ENCODE measurements at places on chromosomes 4 and X.
A peak's percentile ranks its signal among the peaks of the same experiment; 100 is the strongest.

- H3K27ac ChIP-seq = no peak overlapping the region
- no peaks in the 10 kb centered on the region for H3K27me3 ChIP-seq
- no peak for DNase-seq
- H3K4me3 ChIP-seq = no peak overlapping the region
- H3K36me3 ChIP-seq = no peaks in the 10 kb centered on the region
- no peaks in the 10 kb centered on the region for H3K4me1 ChIP-seq
These were observed 1366.3 kb downstream of the STIM2 start for GRCh38 chr4:28226962-28227361.

GRCh38 chrX:41127477-41128192 lies 42.4 kb downstream of the USP9X start:
- peaks cover 33% of the 10 kb centered on the region for H3K4me1 ChIP-seq
- H3K27me3 ChIP-seq = no peaks in the 10 kb centered on the region
- peaks cover 31% of the 10 kb centered on the region for H3K36me3 ChIP-seq
- DNase-seq = no peak
- H3K4me3 ChIP-seq = no peak overlapping the region

DNA sequence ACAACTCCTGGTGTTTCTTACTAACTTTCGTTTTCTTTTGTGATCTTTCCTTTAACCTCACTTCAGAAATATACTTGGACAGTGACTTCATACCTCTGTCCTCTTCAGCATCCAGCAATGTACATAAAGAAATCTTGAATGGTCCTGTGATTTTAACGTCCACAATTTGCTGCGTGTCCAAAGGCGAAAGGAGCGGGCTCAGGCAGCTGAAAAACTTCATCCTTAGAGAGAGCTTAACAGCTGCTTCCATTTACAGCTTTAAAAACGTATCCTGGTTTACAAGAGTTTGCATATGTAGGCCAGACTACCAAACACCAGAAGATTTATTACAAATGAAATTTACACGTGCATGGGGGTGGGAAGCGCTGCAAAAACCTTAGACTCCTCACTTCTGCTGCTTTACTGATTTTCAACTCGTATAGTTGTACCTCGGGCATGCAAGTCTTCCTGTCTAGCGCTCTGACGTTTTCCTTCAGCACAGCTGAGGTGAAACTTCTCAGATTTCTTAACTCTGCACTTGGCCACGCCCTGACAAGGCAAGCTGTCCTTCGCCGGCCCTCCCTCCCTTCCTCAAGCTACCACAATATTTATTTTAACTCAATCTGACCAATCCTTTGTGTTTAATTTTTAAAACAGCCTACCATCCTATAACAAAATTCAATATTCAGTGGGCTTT lies 406.4 kb downstream of the FAM47A start:
- H3K27ac ChIP-seq = no peak overlapping the region
- no peaks in the 10 kb centered on the region for H3K27me3 ChIP-seq
- no peaks in the 10 kb centered on the region for H3K36me3 ChIP-seq
- no peak overlapping the region for H3K4me3 ChIP-seq
- no peaks in the 10 kb centered on the region for H3K4me1 ChIP-seq

- H3K27me3 ChIP-seq = no peaks in the 10 kb centered on the region
- DNase-seq = no peak
- H3K36me3 ChIP-seq = peaks cover 12% of the 10 kb centered on the region
- H3K4me3 ChIP-seq = peak overlapping the region; percentile 83
- H3K4me1 ChIP-seq = peaks cover 65% of the 10 kb centered on the region
These were observed 587 bp downstream of the TACC3 start for GRCh38 chr4:1721666-1722550.

GRCh38 chrX:115898382-115899001 lies 272.1 kb upstream of the AGTR2 start:
- H3K36me3 ChIP-seq = no peaks in the 10 kb centered on the region
- no peak overlapping the region for H3K27ac ChIP-seq
- H3K27me3 ChIP-seq = no peaks in the 10 kb centered on the region
- H3K4me3 ChIP-seq = no peak overlapping the region
- DNase-seq = peak; percentile 21
- H3K4me1 ChIP-seq = peaks cover 10% of the 10 kb centered on the region

GRCh38 chrX:100645106-100645505 lies 1.1 kb downstream of the SRPX2 start:
- peaks cover 29% of the 10 kb centered on the region for H3K27me3 ChIP-seq
- H3K4me3 ChIP-seq = no peak overlapping the region
- H3K27ac ChIP-seq = no peak overlapping the region

DNA sequence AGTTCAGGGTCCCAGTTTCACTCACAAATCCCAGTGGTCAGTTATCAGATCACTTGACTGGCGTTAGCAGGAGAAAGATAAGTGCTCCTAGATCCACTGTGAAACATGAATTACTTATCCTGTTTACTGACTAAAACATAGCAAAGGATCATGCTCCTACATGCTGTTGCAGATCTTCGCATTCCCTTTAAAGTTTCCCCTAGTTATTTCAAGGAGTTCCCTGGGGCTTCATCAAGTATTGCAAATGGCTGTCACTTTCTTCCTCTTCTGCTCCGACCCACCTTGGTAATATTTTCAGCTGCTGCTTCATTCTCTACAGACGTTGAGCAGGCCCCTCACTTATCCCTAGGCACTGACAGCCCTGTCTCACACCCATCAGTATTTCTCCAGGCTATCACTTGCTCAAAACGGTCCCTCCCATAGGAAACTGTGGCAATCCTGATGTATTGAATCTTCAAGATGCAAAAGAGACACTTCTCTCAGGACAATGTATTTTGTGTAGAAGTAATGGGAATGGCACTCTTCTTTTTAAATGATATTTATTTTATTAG lies 466.0 kb downstream of the INPP4B start:
- H3K27me3 ChIP-seq = no peaks in the 10 kb centered on the region
- H3K27ac ChIP-seq = no peak overlapping the region
- DNase-seq = no peak

DNA sequence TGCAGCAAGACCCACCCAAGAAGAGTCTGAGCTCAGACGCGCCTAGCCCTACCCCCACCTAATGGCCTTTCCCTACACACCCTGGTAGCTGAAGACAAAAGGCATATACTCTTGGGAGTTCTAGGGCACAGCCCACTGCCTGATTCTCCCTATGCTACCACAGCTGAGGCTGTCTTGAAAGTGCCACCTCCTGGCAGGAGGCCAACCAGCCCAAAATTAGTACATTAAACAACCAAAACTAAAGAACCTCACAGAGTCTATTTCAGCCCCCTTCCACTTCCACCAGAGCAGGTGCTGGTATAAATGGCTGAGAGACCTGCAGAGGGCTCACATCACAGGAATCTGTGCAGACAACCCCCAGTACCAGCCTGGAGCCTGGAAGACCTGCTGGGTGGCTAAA lies 119.1 kb downstream of the HMGN5 start:
- no peak for DNase-seq
- H3K27ac ChIP-seq = no peak overlapping the region
- no peaks in the 10 kb centered on the region for H3K27me3 ChIP-seq
- H3K36me3 ChIP-seq = no peaks in the 10 kb centered on the region
- no peak overlapping the region for H3K4me3 ChIP-seq
- no peaks in the 10 kb centered on the region for H3K4me1 ChIP-seq

- H3K4me1 ChIP-seq = no peaks in the 10 kb centered on the region
- no peaks in the 10 kb centered on the region for H3K36me3 ChIP-seq
- H3K27me3 ChIP-seq = peaks cover 3% of the 10 kb centered on the region
- H3K27ac ChIP-seq = no peak overlapping the region
These were observed 268.4 kb downstream of the HS3ST1 start for GRCh38 chr4:11160288-11160687.

DNA sequence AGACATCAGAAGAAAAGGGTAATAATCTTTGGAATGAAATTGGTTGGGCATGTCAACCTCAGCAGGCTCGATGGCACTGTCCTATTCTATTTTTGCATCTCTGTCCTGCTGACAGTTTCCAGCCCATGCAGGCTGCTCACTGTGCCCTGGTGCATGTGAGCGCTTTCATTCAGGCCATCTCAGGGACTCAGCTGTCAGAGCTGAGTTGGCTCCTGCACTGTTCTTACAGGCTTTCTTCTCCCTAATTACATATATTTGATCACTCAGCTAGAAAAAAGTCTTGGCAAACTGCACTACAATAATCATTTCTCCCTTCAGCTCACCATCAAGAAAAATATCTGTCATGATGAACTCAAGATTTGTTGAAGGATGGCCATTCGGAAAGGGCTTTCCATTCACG lies 84.7 kb downstream of the RASL11B start:
- no peak for DNase-seq
- H3K36me3 ChIP-seq = peaks cover 11% of the 10 kb centered on the region
- H3K27me3 ChIP-seq = no peaks in the 10 kb centered on the region

DNA sequence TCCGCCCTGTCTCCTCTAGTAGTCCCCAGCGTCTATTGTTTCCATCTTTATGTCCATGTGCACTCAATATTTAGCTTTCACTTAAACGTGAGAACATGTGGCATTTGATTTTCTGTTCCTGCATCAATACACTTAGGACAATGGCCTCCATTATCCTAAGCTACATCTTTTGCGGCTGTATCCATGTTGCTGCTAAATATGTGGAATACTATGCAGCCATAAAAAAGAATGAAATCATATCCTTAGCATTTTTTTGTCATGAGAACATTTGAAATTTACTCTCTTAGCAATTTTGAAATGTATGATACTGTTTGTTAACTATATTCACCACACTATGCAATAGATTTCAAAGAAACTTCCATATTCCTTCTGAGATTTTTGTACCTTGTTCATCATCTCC lies 19.8 kb upstream of the CD38 start:
- H3K27me3 ChIP-seq = no peaks in the 10 kb centered on the region
- no peaks in the 10 kb centered on the region for H3K36me3 ChIP-seq
- no peak overlapping the region for H3K27ac ChIP-seq
- peaks cover 34% of the 10 kb centered on the region for H3K4me1 ChIP-seq
- H3K4me3 ChIP-seq = no peak overlapping the region

DNA sequence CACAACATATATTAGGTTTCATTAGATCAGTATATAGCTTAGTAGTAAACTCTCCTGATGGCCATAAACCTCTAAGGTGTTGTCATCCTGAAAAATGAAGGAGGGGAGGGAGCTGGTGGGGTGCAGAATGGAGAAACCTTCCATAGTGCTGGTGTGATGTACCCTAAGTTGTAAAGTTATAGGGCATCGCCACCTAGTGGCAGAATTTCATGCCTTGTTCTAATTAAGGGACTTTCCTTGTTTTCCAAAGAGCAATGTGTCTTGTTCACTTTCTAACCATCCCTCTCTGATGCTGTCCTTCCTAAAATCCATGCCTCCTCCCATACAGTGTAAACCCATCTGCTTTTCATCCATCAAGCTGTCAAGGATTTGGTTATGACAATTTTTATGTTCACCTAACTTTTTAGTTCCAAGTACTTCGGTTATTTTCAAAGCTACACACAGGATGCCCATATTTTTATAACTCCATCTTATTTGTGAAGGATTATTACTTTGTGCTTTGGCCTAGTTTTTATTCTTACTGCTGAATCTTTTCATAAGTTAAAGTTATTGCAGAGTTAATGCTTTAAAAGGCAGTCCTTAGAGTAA lies 4.5 kb downstream of the NBDY start:
- H3K27me3 ChIP-seq = no peaks in the 10 kb centered on the region
- DNase-seq = no peak
- H3K36me3 ChIP-seq = peaks cover 37% of the 10 kb centered on the region
- H3K27ac ChIP-seq = no peak overlapping the region
- peaks cover 19% of the 10 kb centered on the region for H3K4me1 ChIP-seq
- H3K4me3 ChIP-seq = no peak overlapping the region

DNA sequence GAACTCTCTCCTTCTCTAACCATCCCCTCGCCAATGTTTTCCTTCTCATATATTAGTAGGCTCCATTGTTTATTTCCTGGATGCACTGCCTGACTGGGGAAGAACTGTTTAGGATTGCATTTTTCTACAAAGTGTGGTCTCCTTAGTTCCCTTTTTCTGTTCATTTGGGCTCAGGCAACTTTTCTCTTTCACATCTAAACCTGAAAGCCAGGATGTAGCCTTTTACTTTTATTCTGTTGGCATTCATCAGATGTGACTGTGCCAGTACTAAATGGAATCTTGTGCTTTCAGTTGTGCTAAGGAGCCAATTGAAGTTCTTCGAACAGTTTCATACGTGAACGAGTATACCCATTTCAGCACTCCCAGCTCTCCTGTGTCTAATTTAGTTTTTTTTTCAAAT lies 59.8 kb downstream of the DDIT4L start:
- no peak for DNase-seq
- no peaks in the 10 kb centered on the region for H3K27me3 ChIP-seq
- no peak overlapping the region for H3K4me3 ChIP-seq
- no peaks in the 10 kb centered on the region for H3K4me1 ChIP-seq

GRCh38 chr4:30950737-30951136 lies 230.6 kb downstream of the PCDH7 start:
- no peaks in the 10 kb centered on the region for H3K27me3 ChIP-seq
- no peak for DNase-seq
- no peaks in the 10 kb centered on the region for H3K4me1 ChIP-seq
- H3K27ac ChIP-seq = no peak overlapping the region
- H3K36me3 ChIP-seq = no peaks in the 10 kb centered on the region
- no peak overlapping the region for H3K4me3 ChIP-seq

- no peaks in the 10 kb centered on the region for H3K27me3 ChIP-seq
- H3K4me3 ChIP-seq = no peak overlapping the region
- H3K4me1 ChIP-seq = peaks cover 13% of the 10 kb centered on the region
- H3K36me3 ChIP-seq = peaks cover 32% of the 10 kb centered on the region
These were observed 18.4 kb downstream of the DDX3X start for GRCh38 chrX:41352329-41352838.

- no peak overlapping the region for H3K4me3 ChIP-seq
- no peaks in the 10 kb centered on the region for H3K4me1 ChIP-seq
- H3K27me3 ChIP-seq = peaks cover 2% of the 10 kb centered on the region
- no peak for DNase-seq
These were observed 243.7 kb downstream of the TENM3 start for GRCh38 chr4:182486881-182487280.

GRCh38 chrX:136121788-136122187 lies 25.5 kb upstream of the FHL1 start:
- H3K4me1 ChIP-seq = no peaks in the 10 kb centered on the region
- no peaks in the 10 kb centered on the region for H3K27me3 ChIP-seq
- no peak overlapping the region for H3K4me3 ChIP-seq
- no peak overlapping the region for H3K27ac ChIP-seq
- DNase-seq = no peak
- H3K36me3 ChIP-seq = no peaks in the 10 kb centered on the region

- no peaks in the 10 kb centered on the region for H3K27me3 ChIP-seq
- peak overlapping the region; percentile 32 for H3K27ac ChIP-seq
- peaks cover 20% of the 10 kb centered on the region for H3K4me1 ChIP-seq
- no peaks in the 10 kb centered on the region for H3K36me3 ChIP-seq
These were observed 82.0 kb upstream of the PITX2 start for GRCh38 chr4:110704748-110705439.

- no peak overlapping the region for H3K27ac ChIP-seq
These were observed 897.2 kb upstream of the INTU start for GRCh38 chr4:126735294-126736132.

- DNase-seq = no peak
- H3K36me3 ChIP-seq = no peaks in the 10 kb centered on the region
- no peak overlapping the region for H3K27ac ChIP-seq
- H3K4me3 ChIP-seq = no peak overlapping the region
- H3K27me3 ChIP-seq = no peaks in the 10 kb centered on the region
- H3K4me1 ChIP-seq = no peaks in the 10 kb centered on the region
These were observed 12.9 kb downstream of the DCAF8L1 start for GRCh38 chrX:27968352-27968751.
